ENCODE measurements at places on chromosomes 4 and X. TPM values are rescaled to one million over a fixed set of nuclear protein-coding genes. Genes with fewer than 3 reads are reported as not detected.

The TMEM156 gene
- polyA plus RNA-seq, result 0.81 TPM

The ABCB7 gene
- 10.3 TPM for polyA plus RNA-seq

The CCNA2 gene
- 13.8 TPM for polyA plus RNA-seq

The MAGED4 gene
- polyA plus RNA-seq, result 2.1 TPM

The RAB41 gene
- polyA plus RNA-seq, result not detected

The FAM241A gene
- 2.0 TPM for polyA plus RNA-seq

The BEND4 gene
- polyA plus RNA-seq, result under 0.01 TPM

The NUDT11 gene
- 0.49 TPM for polyA plus RNA-seq

The BTC gene
- 4.1 TPM for polyA plus RNA-seq

The ZNF711 gene
- polyA plus RNA-seq, result 1.2 TPM

The SLC6A14 gene
- polyA plus RNA-seq, result 0.92 TPM

The PDE6B gene
- polyA plus RNA-seq, result 0.89 TPM

The ZNF157 gene
- 0.08 TPM for polyA plus RNA-seq

The MSX1 gene
- polyA plus RNA-seq, result 0.36 TPM

The CSAG3 gene
- not detected for polyA plus RNA-seq

The UXT gene
- polyA plus RNA-seq, result 121 TPM

The KIAA1210 gene
- polyA plus RNA-seq, result under 0.01 TPM

The CYLC1 gene
- not detected for polyA plus RNA-seq

The RS1 gene
- polyA plus RNA-seq, result not detected

The ANK2 gene
- polyA plus RNA-seq, result 0.51 TPM

The OPN1MW2 gene
- polyA plus RNA-seq, result not detected

The PPEF2 gene
- not detected for polyA plus RNA-seq

The ARMCX2 gene
- polyA plus RNA-seq, result 5.9 TPM

The SYP gene
- 0.79 TPM for polyA plus RNA-seq

The OTC gene
- 0.20 TPM for polyA plus RNA-seq
